ENCODE measurements at places on chromosomes 11 and 22.

GRCh38 chr22:31177420-31178162 is 17.6 kb downstream of the RNF185 start:
- DNase-seq = no peak

GRCh38 chr11:37483761-37484160 is 885.7 kb upstream of the RAG2 start:
- DNase-seq = no peak

DNA sequence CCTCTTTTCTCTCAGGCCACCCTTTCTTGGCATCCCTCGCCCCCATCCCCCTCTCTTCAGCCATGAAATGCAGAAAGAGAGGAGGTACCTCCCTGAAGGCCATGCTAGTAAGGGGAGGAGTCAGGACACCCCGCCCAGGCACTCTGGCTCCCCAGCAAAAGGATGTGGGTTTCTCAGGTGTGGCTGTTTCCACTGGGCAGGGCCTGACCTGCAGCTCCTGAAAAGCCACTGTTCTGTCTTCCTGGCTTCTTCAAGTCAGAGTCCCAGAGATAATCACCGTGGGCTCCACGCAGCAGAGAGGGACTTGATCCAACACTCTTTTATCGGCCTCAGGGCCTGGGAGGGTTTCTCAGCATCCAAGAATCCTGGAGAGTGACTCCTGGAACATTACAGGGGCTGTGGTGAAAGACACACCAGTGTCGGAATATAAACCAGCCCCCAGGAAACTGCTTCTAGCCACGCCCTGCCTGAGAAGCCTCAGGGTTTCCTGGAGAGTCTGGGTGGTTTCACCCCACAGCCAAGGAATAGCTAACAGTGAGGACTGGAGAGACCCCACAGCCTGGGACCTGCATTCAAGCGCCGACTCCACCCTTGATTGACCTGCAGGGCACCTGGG is 45.7 kb upstream of the TSPAN18 start:
- DNase-seq = peak; percentile 10

DNA sequence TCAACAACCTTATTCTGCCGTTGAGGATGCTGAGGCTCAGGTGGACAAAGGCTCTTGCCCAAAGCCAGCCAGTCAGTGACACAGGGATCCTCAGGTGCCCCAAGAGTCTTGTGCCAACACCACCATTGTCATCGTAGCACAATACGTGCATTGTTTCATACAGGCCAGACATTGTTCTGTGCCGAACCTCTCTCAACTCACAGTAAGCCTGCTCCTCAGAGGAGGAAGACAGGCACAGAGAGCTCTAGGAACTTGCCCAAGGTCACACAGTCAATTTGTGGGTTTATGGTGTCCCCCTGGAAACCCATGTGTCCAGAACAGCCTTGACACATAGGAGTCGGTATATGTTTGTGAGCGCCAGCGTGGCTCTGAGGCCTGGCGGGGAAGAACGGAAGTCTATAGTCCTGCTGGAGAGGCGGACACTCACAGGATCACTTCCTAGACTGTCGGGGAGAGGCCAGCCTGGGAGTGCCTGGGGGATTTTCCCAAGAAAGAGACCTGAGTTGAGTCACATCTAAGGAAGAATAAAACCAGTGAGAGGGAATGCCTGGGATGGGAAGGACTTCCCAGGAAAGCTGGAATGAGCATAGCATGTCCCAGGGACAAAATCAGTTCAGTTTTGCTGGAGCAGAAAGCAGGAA is 20.2 kb downstream of the LIF start:
- no peak for DNase-seq

- no peak for DNase-seq
Observed at GRCh38 chr11:79437981-79438630, 2.7 kb downstream of the TENM4 start.

- DNase-seq = no peak
Observed at GRCh38 chr11:127000291-127000968, at the start of gene KIRREL3. TSS of gene KIRREL3 (minus strand) at chr11:127000770.

DNA sequence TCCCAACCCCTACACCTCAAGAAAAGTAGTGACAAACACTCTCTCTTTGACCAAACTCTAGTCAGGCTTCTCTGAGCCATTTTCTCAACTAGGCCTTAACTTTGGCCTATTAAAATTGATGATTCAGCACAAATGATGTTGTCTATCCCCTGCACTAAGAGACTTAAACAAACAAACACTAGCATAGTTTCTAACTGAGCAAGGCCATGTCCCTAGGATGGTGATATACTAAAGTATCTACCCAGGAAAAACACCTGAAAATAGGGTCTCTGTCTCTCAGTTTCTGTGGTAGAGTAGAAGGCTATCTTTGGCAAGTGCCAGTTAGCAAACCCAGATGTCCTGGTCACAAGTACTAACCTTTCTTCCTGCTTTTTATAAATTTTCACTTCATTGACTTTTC is 219.7 kb upstream of the ANO3 start:
- no peak for DNase-seq

DNA sequence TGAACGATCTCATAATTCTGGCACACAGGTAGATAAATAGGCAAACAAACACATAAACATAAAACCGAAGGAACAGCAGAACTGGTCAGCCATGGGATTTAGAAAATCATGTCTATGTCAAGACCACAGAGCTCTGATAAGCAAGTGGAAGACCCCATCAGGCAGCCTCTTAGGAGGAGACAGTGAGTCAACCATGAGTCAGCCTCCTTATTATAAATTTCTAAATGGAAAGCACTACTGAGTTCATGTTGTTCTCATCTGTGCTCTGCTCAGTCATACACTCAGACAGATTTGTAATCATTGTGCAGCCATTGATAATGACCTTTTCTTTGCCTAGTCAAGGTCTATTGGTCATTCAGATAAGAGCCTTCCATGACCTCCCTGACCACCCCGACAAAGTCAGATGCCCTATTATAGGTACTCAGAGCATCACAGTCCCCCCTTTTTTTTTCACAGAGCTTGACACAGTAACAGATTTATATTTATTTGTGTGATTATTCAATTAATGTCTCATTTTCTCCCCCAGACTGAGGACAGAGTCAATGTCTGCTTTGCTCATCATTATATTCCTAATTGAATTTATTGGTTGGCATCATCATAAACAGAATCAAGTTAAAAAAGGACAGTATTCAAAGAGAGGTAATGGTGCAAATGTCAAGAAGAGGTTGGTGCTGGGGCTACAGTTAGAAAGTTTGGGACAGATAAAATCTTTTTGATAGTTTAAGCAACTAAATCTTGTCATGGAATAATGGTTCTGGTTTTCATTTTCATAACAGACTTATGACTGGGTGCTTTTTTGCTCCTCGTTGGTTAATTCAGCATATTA is 579.7 kb upstream of the CCDC90B start:
- no peak for DNase-seq

GRCh38 chr11:31814176-31814868 is 3.2 kb upstream of the PAX6 start:
- no peak for DNase-seq

- no peak for DNase-seq
Observed at GRCh38 chr11:57237204-57237681, at the start of gene APLNR. TSS of gene APLNR (minus strand) at chr11:57237250. CDS start at chr11:57237004, 246 bp downstream.

- no peak for DNase-seq
Observed at GRCh38 chr11:94948070-94948617, 25.2 kb downstream of the CWC15 start.

- no peak for DNase-seq
Observed at GRCh38 chr11:105799263-105799662, 189.4 kb downstream of the GRIA4 start.

- no peak for DNase-seq
Observed at GRCh38 chr11:76391021-76391420, 9.9 kb downstream of the GVQW3 start.

GRCh38 chr11:20192151-20192550 is 31.9 kb upstream of the DBX1 start:
- no peak for DNase-seq

DNA sequence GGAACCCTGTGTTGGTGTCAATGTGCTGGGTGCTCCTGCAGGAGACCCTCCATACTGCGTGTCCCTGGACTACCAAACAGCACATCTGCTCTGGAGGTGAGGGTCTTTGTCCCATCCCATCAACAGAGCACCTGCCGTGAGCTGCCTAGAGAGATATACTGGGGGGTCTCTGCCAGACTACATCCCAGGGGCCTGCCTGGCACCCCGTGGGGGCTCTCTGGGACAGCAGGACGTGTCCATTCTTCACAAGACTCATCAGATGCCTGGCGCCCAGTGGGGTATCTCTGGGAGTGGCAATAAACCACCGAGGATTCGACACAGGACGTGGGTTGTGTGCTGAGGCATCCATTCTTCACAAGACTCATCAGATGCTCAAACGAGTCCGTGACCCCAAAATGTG is 42.7 kb downstream of the SHANK2 start:
- no peak for DNase-seq

DNA sequence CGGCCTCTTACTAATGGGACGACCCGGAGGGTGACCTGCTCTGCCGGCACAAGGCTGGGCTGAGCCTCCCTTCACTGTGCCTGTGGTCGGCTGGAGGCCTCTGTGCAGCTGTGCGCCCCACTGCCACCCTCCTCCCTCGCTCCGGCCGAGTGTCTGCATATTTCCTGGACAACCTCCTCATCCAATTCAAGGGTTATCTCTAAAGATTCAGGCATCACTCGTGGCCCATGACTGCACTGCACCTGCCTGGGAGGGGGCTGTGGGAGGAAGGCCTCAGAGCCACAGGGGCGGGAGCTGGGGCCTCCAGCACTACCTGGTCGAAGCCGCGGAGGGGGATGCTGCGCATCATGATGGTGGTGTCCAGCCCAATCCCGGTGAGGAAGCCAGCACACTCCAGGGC is 43.1 kb upstream of the GNB1L start:
- no peak for DNase-seq

DNA sequence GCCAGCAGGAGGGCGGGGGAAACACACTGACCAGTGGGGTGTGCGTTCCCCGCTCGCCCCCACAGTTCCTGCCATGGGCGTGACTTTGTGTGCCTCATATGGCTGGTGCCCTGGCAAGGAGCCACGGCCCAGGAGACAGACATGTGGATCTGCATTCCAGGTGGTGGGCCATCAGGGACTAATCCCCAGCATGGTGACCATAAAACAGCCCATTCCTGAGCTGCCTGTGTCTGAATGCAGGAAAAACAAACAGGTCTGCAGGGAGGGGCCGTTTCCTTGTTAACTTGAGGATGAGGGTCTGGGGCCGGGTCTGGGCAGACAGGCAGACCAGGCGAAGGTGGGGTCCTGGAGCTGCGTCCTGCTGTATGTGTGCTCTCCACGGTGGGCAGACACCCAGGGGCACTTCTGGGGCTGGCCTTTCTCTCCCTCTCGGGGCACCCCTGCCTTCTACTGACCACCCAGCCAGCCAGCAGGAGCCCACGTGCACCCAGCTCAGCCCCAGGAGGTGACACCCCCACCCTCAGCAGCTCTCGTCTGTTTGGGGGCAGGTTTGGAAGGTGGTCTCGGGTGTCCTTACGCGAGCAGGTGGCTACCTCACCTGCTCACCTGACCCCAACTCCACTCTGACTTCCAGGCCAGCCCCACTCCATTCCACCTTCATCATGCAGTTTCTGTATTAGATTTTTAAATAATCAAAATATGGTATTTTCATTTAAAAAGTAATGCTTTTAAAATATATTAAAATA is 120.3 kb downstream of the KCNQ1OT1 start:
- DNase-seq = no peak
